NCI-H2081 treated with DMSO at 0.1 percent for 48 hours (cell line): ENCODE measurements at places on chromosomes 3 and 15.

DNA sequence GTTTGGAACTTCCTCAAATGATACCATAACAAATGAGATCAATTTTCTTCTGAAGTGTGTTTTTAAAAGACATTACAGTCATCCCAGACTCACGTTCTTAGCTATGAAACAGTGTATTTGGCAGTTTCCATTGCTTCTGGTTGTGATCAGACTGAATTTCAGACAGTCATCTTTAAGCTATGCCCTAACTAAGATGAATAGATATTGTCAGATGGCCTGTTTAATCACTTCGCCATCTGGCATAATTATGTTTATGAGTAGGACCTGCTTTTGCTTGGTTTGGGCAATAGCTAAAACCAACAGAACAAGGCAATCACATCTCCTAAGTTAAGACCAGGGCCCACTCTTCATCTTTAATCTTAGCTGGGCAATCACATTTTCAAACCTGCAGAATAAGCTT, 313.1 kb downstream of the SV2B start:
- no peak for DNase-seq

- DNase-seq: no peak
These were observed 29.2 kb upstream of the ARRDC4 start for GRCh38 chr15:97931314-97931713.

DNA sequence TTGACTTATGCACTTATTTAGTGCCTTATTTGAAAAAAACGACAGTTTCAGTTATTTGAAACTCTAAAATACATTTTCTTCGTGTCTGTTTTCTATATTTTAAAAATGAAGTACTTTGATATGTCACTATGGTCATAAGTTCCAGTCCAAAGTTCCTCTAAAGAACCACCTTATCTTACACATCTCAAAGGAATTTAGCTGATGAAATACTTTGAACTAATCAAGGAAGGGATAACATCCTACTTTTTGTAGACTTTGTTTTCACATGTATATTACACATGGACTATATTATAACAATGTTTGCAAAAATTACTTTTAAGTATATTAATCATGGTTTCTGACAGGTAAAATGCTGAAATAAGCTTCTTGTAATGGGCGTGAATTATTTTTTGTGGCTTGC, 265.8 kb upstream of the ZNF717 start:
- no peak for DNase-seq

DNA sequence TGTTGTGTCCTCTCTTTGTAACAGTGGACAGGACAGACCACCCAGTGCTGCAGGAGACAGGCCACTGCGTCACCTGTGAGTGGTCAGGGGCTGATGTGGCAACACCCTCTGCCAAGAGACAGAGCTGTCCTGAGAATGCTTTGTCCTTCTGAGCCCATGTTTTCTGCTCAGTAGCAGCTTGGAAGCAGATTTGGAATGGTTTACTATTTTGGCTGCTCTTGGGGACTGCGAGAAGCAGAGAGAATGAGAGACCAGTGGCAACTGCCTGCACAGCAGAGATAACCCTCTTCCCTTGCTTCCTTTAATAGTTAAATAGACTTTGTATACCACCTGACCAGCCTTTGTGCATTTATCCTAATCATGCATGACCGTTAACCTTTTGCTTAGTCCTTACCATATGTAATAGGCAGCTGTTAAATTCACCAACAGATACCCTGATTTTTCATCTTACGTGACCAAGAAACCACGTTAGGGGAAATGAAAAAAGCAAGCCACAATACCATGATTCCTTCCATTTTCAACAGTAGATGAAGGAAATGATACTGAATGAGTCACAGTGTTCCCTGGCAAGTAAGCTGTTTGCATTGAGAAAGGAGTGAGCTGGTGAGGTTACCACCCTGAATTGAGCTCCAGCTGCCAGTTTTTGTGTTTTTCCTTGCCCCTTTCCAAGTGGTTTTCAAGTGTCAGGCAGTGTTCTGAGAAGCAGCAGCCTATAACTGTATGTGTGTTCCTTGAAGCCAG, 35.5 kb downstream of the B3GALNT1 start:
- DNase-seq: no peak

DNA sequence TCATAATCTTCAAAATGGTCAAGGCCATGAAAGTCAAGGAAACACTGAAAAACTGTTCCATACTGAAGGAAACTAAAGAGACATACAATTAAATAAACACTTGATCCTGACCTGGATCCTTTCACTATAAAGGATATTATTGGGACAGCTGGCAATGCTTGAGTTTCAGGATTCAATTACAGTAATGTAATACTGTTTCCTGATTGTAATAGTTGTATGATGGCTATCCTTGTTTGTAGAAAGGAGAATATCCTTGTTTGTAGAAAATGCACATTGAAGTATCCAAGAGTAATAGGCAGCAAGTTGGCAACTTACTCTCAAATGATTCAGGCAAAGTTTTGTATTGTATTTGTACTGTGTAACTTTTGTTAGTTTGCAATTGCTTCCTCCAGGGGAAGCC, 4.6 kb downstream of the CIDEC start:
- DNase-seq: no peak

DNA sequence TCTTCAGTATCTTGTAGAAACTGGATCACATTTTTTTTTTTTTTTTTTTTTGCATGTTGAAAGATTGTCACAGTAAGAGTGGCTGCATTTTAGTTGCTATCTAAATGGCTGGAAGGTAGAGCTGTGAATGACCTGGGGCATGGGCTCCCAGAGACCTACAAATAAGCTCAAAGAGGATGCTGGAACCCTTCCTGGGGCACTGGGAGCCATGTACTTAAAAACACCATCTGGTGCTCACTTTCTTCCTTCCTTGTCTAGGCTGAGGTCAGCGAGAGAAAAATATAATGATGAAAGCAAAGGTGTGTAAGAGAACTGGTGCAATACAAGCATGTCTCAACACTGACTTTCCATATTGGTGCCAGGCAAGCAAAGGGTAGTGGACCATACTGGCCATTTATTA, 323.9 kb downstream of the SV2B start:
- no peak for DNase-seq

- peak; percentile 92 for DNase-seq
These were observed 35.6 kb upstream of the PRR23E start for GRCh38 chr3:127157171-127157828.

GRCh38 chr3:177813322-177813721, 616.0 kb upstream of the TBL1XR1 start:
- DNase-seq: no peak

DNA sequence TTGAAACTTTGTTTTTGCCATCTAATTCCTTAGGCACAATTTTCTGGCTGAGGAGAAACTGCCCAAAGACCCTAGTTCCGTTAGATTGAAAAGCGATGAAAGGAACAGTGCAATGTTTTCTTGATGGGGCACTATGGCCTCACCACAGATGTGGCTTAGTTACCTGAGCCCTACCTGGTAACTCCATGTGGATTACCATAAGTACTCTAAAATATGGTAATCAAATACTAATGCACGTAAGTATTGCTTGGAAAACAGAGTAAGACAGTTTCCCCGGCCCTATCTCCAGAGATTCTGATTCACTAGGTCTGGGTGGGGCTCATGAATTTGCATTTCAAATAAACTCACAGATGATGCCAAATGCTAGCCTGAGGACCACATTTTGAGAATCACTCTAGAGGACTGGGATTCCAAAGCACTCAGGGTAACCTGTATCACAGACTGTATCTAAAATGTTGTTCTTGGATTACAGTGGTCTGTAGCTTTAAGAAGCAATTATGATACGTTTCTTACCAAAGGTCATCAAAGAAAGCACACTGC, 806.3 kb downstream of the FHIT start:
- no peak for DNase-seq

- DNase-seq: no peak
These were observed 49.7 kb downstream of the SEMA5B start for GRCh38 chr3:122977746-122978466.

GRCh38 chr3:17535274-17535673, 207.2 kb downstream of the TBC1D5 start:
- no peak for DNase-seq

DNA sequence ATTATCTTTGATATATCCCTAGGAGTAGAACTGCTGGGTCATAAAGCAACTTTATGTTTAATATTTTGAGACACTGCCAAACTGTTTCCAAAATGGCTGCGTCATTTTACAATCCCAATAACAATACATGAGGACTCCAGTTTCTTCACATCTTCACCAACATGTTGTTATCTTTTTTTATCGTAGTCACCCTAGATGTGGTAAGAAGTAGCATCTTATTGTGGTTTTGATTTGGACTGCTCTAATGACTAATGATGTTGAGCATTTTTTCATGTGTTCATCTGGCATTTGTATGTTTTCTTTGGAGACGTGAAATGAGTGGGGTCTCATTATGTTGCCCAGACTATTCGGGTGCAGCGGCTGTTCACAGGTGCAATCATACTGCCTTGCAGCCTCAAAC, 83.8 kb downstream of the MAP4 start:
- DNase-seq: no peak

GRCh38 chr3:66362541-66362941, 138.3 kb downstream of the LRIG1 start:
- DNase-seq: no peak

GRCh38 chr3:134067531-134068161, 37.9 kb upstream of the SLCO2A1 start:
- no peak for DNase-seq

DNA sequence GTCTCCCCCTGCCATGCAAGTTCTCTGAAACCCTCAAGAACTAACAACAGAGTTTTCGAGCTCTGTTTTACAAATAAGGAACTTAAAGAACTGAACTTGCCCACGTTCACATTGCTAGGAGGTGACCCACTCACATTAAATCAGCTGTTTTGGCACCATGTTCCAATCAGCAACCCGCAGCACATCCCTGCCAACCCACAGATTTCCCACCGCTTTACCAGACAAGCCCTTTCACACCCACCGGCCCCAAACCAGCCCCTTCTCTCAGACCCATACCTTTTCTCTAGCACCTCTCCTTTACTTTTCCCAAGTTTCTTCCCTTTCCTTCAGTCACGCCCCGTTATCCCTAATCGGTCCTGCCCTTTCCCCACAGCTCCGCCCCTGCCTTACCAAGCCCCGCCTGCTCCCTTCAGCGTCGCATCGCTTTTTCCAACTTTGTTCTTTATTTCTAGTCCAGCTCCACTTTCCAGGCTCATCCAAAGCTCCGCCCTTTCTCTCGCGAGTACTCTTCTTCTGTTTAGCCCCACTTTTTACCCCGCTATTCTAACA, 804 bp upstream of the BRPF1 start:
- DNase-seq: no peak
